ENCODE measurements at places on chromosomes 2 and 18. TPM values are rescaled to one million over a fixed set of nuclear protein-coding genes. Genes with fewer than 3 reads are reported as not detected.

CRACDL gene
- total RNA-seq, result 0.80 TPM

KCNE4 gene
- total RNA-seq, result not detected

CASP8 gene
- total RNA-seq, result 15.6 TPM

KCTD18 gene
- 22.7 TPM for total RNA-seq

MYOM1 gene
- total RNA-seq, result 0.04 TPM

RESP18 gene
- total RNA-seq, result not detected

AMER3 gene
- total RNA-seq, result not detected

TMSB10 gene
- 14,947 TPM for total RNA-seq

MPP4 gene
- total RNA-seq, result 0.55 TPM

LOXL3 gene
- 1.6 TPM for total RNA-seq

G6PC2 gene
- not detected for total RNA-seq

HRH4 gene
- 0.08 TPM for total RNA-seq

MAPRE3 gene
- total RNA-seq, result 6.9 TPM

SOX11 gene
- not detected for total RNA-seq

FBXO41 gene
- 5.4 TPM for total RNA-seq

SPHKAP gene
- not detected for total RNA-seq

ROCK1 gene
- 20.5 TPM for total RNA-seq

COL3A1 gene
- total RNA-seq, result 1.5 TPM

PTPRN gene
- 0.08 TPM for total RNA-seq

SMYD1 gene
- not detected for total RNA-seq

PPP3R1 gene
- 23.7 TPM for total RNA-seq

SRD5A2 gene
- total RNA-seq, result not detected

FBXO48 gene
- 0.72 TPM for total RNA-seq

UGT1A9 gene
- not detected for total RNA-seq

ANXA4 gene
- total RNA-seq, result 51.6 TPM

ALKAL2 gene
- total RNA-seq, result not detected

IL36B gene
- total RNA-seq, result not detected

GALM gene
- 0.16 TPM for total RNA-seq

REG3A gene
- not detected for total RNA-seq

XDH gene
- total RNA-seq, result 87.8 TPM

LIPT1 gene
- total RNA-seq, result 3.1 TPM

C2orf66 gene
- not detected for total RNA-seq

CCDC68 gene
- total RNA-seq, result 4.9 TPM

CHRNG gene
- not detected for total RNA-seq

OTOS gene
- not detected for total RNA-seq

ABCG5 gene
- total RNA-seq, result not detected

SERPINB11 gene
- not detected for total RNA-seq

PXDN gene
- 133 TPM for total RNA-seq

CCDC74A gene
- total RNA-seq, result 6.0 TPM

ASTL gene
- not detected for total RNA-seq

TMEM17 gene
- 5.5 TPM for total RNA-seq

ZEB2 gene
- not detected for total RNA-seq

C2orf80 gene
- not detected for total RNA-seq

VWC2L gene
- not detected for total RNA-seq

ANKRD53 gene
- total RNA-seq, result not detected

LRP2 gene
- not detected for total RNA-seq

PRLH gene
- not detected for total RNA-seq

DOK6 gene
- not detected for total RNA-seq

ELAC1 gene
- total RNA-seq, result 4.5 TPM

NAT8 gene
- not detected for total RNA-seq

GALNT5 gene
- 3.1 TPM for total RNA-seq

C2orf81 gene
- total RNA-seq, result 4.8 TPM

MERTK gene
- total RNA-seq, result not detected

SCN3A gene
- not detected for total RNA-seq

GPR17 gene
- not detected for total RNA-seq

SLC5A7 gene
- total RNA-seq, result not detected

Data from hair follicular keratinocyte (primary cell).